WTC11 (cell line): ENCODE measurements at places on chromosomes 5 and 9.

DNA sequence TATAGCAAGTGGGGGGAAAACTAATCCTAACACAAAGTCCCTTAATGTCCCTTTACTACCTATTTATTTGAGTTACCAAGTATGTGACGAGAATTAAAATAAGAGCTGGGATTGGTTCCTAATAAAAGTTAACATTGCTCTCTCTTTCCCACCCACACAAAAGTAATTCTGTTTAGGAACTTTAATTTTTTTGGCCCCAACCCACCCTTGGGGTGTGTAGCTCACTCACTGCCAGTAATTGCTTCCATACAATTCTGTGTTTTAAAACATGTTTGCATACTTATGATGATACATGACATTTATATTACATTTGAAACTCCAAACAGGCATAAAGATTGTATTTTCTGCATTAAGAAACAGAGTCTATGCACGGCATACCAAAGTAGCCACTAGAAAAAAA is 106.5 kb downstream of the BNC2 start:
- DNase-seq: no peak

DNA sequence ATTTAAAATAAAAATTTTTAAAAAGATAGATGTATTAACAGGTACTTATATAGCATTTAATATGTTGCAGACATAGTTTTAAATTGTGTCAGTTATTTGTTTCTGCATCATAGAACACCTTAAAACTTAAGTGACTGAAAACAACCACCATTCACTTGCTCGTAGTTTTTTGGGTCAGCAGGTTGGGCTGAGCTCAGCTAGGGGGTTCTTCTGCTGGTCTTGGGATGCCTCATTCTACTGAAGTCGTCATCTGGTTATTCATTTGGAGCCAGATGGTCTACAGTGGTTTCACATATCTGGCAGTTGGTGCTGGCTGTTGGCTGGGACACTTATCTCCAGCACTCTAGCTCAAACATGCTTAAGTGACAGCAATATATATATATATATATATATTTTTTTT is 29.6 kb downstream of the PSAT1 start:
- no peak for DNase-seq

- DNase-seq: no peak
Measured at GRCh38 chr9:4499917-4500316, 9.6 kb downstream of the SLC1A1 start.

DNA sequence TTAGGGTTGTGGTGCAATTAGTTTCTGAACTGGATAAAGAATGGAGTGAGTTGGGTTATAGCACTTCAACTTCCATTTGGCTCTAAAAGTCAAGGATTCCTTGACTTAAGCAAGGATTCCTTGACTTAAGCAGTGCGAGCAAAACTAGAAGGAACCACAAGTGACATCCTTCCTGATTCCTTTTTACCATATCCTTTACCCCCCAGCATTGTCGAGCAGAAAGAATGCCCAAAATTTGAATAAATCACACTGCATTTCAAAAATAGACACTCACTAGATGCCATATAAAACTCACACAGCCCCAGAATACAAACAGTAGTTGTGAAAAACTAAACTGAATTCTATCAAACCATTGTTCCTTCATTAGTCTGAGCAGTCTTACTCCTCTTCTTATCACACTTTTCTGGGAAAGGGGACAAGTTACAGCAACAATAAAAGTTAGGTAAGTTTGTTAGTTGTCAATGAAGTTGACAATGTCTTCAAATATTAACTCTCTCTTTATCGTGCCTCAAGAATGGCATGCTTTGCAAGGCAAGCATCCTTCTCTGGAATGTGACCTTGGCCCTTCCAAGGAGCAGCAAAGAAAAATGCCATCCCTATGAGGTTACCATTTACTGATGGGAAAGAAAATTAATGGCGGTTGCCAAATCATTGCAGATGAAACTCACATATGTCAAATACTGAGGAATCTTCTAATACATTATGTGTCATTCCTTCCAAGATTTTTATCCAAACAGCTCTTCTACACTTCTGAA is 273.3 kb upstream of the ANKRD55 start:
- DNase-seq: no peak

GRCh38 chr9:35553670-35554543 is 51.2 kb upstream of the TESK1 start:
- peak; percentile 63 for DNase-seq

DNA sequence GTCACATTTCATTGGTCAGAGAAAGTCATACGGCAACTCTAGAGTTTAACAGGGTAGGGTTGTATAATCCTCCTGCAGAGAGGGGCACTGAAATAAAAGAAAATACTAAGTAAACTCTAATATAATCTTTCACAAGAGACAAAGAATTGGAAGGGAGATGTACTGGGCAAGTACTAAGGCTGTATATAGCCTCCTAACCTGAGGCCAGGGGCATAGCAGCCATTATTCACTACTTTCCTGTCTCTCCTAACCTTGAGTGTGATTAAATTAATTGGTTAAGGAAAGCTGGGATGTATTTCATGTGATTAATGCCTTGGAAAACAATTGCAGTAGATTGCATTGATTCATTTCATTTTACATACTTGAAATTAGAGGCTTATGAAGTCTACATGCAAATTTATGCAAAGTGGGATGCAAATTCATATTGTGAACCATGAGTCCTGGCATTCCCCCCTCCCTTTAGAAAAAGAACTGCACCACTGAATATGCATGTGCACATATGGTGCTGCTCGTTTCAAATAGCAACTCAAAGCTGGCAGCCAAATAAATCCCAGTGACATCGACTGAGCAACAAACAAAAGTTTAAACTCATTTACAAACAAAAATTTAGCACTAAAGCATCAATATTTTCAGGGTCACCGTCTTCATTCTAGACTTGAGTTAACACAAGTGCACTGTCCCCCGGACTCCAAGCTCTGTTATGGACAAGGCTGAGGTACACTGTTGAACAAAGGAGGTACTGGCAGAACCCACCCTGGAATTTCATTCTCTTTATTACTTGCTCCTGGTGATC is 70.0 kb downstream of the DMAC1 start:
- no peak for DNase-seq

DNA sequence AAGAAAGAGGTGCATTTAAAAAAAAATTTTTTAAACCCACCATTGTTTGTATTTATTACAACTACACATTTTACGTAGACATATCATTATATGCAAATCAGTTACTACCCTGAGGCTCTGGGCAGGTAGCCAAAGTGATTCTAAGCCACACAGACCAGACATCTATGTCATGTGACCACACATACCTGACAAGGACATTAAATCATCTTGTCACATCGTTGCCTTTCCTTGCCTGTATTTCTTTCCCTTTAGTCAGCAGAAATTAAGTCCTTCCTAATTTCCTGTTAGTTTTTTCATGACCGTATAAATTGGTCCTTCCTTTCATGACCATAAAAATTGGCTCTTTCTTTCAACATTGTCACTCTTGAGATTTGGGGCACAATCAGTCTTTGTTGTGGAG is 134.2 kb upstream of the MARCHF11 start:
- DNase-seq: no peak

- DNase-seq: no peak
Measured at GRCh38 chr5:76787237-76787636, 31.6 kb upstream of the F2RL1 start.

DNA sequence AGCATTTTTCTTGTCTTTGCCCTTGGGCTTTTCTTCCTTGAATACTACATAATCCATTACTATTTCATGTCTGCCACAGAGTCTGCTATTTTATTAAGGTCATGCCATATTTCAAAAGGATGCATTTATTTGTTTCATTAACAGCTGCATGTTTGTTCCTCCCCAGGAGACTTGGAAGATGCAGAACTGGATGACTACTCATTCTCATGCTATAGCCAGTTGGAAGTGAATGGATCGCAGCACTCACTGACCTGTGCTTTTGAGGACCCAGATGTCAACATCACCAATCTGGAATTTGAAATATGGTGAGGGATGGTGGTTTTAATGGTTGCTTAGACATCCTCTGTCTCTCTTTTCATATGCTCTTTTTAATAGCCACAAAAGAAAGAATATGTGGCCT is 4.0 kb downstream of the IL7R start:
- no peak for DNase-seq

GRCh38 chr5:80191991-80192398 is 63.9 kb downstream of the SERINC5 start:
- peak; percentile 38 for DNase-seq
